Keratinocyte (primary cell): ENCODE measurements at places on chromosomes 11 and 22.

DNA sequence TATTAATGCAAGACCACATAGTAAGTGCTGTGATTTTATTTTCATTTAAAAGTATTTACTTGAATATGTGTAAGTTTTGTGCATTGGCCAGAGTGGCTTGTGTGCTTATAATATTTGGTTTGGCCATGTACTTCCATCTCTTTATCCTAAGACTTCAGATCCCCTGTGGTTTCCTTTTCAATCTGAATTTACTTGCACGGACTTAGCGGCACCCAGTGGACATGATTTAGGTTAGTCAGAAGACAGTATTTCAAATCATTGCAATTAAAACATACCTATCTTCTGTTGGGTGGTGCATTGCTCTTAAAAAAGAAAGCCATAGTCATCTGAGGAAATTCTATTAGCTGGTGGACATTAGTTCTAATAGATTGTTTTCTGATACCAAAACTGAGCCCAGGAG lies 30.7 kb downstream of the PIWIL4 start:
- DNase-seq = no peak

DNA sequence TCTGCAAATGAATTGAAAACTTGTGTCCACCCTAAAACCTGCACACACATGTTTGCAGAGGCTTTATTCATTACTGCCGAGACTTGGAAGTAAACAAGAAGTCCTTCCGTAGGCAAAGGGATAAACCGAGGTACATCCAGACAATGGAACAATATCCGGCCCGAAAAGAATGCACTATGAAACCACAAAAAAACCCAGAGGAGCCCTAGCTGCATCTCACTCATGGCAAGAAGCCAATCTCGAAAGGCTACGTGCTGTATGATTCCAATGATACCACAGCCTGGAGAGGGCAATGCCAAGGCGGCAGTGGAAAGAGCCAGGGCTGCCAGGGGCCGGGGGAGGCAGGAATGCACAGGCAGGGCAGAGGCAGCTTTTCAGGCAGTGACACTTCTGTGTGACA lies 3.2 kb upstream of the MRPL23 start:
- peak; percentile 28 for DNase-seq

DNA sequence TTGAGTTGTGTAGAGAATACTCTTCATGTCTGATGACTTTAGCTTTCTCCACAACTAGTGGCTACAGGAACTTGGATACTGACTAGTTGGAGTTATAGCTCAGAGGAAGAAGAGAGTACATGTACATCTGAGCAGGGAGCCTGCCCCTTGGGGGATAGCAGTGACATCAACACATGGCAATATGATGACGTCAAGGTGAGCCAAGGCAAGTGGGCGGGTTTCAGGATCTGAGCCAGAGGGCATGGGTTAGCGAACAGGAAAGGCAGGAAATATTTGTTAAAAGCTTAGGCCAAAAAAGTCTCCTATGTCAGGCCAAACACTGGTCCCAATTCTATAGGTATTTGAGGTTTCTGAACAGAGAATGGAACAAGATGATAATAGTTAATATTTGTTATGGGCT lies 42.0 kb upstream of the HORMAD2 start:
- no peak for DNase-seq

DNA sequence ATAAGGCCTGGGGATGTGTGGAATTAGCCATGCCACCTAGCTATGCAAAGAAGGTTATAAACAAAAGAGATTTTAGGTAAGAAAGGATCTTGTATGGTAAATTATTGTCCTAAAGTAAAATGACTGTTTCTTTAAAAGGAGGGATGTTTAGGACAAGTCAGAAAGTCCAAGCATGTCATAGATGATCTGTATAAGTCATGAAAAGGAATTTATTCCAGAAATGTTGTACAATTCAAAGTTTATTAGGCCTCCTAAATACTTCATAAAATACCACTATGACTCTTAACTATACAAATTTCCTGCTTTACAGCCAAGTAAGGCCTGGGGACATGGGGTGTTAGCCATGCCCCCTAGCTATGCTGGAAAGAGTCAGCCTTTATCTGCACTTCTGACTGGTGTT lies 22.7 kb downstream of the OR5A2 start:
- no peak for DNase-seq

GRCh38 chr11:20010156-20010850 lies 150.0 kb downstream of the DBX1 start:
- no peak for DNase-seq

GRCh38 chr11:111330234-111330893 lies 32.0 kb downstream of the POU2AF3 start:
- no peak for DNase-seq

DNA sequence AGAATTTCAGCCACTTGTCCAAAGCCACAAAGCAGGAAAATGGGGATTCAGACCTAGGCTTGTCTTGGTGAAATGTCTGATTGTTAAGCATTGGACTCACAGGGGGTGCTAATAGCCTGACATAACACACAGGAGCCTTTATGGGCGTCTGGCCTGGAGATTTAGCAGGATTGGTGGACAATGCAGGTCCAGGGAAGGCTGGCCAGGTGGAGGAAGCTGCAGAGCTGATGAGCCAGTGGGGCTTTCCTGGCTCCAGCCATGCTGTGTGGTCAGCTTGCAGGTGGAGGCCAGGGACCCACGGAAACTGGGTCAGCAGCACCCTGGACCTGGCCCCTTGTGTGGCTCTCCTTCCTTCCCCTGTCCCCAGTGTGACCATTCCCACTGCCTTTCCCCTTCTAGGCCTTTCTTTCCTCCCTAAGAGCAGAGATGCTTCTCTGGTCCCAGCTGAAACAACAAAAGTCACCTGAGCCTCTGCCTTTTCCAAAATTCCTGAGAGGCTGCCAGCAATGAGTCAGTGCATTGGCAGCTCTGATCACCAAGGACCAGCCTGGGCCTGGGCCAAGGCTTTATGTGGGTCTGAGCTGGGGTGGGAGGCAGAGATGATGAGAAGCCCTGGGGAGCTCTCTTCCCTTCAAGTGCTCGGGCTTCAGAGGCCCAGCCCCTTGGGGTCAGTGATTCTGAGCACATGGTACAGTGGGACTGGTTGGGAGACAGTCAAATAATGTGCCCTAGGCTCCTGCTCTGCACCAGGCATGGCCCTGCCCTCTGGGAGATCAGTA lies 85.2 kb downstream of the CCDC81 start:
- DNase-seq = peak; percentile 68

DNA sequence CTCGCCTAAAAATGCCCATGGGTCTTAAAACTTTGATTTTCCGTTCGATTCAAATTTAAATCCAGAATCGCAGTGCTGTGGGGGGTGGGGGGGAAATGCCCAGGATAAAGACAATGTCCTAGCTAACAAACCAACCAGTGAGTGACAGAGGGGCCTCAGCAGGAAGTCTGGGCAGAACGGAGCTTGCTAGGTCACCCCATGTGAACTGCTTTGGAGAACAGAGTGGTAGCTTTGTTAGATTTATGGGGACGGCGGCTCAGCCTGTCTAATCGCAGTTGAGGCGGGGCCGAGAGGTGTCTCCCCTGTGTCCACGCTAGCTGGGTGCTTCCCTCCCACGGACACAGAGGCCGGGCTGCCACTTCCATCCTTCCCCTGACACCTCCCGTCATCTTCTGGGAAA lies 243.9 kb downstream of the CTTN start:
- DNase-seq = no peak

DNA sequence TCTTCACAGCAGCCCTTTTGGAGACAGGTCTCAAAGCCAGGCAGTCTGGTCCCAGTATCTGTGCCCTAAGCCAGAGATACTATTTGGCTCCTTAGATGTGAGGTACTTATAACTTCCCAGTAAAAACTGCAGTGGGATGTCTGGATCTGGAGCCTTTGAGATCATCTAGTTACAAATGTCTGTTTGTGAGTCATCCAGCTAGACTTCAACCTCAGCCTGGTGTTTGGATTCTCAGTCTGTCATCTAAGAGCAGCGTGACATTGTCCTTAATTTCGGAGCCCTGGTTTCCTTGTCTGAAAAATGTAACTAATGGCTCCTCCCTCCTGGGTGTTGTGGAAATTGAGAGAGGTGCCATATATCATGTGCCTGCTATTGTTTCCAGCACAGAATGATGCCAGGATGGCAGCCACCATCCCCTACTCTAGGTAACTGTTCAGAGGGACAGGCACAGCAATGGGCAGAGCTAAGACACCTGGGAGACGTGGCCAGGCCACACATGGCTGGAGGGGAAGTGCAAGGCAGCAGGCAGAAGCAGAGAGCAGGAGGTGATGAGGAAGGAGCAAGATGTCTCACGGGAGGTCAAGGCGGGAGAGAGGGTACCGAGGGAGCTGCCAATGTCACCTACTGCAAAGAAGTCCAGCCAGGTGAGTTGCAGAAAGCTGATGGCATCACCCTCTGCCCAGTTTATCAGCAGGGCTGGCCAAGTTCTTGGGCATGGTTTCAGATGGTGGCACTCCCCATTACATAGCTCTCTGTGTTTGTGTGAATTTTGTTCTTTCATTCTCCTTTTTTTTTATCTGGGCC lies 20.6 kb upstream of the ST3GAL4 start:
- no peak for DNase-seq

DNA sequence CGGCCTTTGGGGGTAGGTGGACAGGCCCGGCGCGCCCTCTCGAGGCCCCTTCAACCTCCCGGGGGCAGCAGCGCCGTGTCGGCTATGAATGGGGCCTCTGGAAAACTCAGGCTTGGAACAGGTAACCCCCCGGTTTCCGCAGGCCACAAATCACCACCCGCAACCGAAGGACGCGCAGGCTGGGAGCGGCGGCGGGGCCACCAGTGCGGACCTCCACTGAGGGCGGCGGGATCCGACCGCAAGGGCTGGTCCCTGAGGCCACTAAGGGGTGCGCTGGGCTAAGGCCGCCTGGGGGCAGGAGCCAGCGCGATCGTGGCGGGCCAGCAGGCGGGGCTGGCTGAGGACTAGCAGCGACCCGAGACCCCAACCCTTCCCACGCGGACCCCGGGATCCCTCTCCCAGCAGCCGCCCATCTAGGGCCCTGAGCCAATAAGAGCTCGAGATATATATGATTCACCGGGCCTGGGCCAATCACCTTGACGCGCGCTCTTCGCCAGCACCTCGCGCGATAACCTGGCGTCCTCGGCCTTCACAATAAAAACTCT lies 609 bp upstream of the ATF4 start:
- peak; percentile 93 for DNase-seq

DNA sequence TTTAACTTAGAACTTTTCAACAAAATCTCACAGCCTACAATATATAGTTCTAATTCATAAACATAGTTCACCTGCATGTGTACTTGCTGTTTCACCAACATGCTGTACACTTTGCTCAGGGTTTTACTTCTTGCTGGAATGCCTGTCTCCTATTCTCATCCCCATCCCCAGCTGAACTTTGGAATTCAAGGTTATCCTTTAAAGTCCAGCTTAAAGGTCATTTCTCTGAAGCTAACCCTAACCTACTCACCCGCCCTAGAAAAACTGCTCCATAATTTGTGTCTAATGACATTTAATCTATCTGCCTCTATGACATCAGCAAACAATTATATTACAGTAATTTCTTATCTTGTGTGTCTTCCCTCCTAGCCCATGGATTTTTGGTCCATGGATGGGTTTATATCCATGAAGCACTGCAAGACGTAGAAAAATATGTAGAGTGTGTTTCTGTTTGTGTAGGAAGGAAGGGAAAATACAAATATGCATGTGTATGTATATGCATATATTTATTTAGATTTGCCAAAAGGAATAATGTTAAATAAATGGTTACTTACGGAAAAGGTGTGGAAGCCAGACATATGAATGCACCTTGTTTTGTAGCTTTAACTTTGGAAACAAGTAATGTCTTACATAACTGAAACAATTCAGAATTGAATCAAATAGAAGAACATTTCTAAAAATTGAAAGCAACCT lies 99.5 kb upstream of the APOA1 start:
- no peak for DNase-seq

DNA sequence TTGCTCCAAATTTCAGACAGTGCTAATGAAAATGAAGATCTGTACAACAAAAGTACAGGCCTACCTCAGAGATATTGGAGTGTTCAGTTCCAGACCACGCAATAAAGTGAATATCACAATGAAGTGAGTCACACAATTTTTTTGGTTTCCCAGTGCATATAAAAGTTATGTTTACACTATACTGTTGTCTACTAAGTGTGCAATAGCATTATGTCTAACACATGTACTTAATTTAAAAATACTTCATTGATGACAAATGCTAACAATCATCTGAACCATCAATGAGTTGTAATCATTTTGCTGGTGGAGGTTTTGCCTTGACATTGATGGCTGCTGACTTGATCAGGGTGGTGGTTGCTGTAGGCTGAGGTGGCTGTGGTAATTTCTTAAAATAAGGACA lies 60.6 kb upstream of the E2F8 start:
- no peak for DNase-seq

- DNase-seq = no peak
Measured at GRCh38 chr11:72069787-72070251, 10.5 kb downstream of the NUMA1 start.

- DNase-seq = no peak
Measured at GRCh38 chr22:18078329-18079041, 695 bp downstream of the PEX26 start.

GRCh38 chr11:10503221-10503620 lies 37.8 kb downstream of the RNF141 start:
- DNase-seq = no peak

GRCh38 chr11:65260756-65261590 lies 789 bp upstream of the POLA2 start:
- no peak for DNase-seq

GRCh38 chr11:34791780-34792542 lies 124.2 kb downstream of the APIP start:
- no peak for DNase-seq

DNA sequence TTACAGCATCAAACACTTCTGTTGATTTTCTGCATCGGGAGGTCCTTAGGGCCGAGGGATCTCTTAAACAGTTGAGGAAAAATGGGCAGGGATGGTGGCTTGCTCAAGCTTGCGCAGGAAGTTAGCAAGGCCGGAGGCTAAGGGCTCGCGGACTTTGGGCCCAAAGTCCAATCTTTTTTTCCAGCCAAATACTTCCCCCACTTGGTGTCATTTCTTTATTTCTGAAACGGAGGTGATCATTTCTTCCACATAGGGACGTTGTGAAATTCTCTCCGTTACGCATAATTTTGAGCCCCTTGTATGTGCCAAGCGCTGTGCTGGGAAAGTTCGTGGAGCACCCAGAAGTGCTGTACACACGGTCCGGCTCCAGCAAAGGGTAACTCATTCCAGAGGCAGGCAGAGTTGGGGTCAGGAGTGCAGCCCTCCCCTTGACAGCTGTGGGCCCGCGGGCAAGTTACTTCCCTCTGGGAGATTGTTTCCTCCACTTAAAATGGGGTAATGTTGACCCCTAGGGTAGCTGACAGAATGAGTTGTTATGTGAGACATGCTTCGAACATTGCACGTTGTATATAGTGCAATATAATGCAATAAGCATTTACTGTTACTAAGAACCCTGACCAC lies 809 bp downstream of the MIEF1 start:
- DNase-seq = no peak
